Activated CD8-positive, alpha-beta memory T cell treated with anti-CD3 and anti-CD28 coated beads for 1 hour (primary cell): ENCODE measurements at places on chromosomes 1 and 21.
A peak's percentile ranks its signal among the peaks of the same experiment; 100 is the strongest.

DNA sequence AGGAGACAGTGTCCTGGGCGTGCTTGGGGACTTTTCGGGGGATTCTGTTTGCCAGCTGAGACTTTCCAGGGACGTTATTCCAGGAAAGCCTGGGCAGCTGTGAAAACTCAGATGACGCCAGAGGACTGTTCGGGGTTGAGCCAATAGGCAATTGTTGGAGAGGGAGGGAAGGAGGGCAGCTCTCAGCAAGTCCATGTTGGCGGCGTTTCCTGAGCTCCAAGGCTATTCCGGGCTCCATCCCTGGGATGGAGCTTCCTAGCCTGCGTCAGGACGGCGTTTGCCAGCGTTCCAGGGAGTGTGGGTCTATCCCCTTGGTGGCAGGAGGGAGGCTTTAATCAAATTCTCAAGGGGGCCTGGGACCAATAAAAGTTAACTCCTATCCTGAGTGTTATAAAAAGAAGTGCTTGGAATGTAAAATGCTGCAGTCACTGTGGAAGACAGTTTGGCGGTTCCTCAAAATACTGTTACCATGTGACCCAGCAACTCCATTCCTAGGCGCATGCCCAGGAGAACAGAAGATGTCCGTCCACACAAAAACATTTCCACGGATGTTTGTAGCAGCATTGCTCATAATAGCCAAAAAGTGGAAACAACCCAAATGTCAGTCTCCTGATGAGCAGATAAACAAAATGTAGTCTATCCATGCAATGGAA is 15.2 kb downstream of the SLC27A3 start:
- DNase-seq = no peak

DNA sequence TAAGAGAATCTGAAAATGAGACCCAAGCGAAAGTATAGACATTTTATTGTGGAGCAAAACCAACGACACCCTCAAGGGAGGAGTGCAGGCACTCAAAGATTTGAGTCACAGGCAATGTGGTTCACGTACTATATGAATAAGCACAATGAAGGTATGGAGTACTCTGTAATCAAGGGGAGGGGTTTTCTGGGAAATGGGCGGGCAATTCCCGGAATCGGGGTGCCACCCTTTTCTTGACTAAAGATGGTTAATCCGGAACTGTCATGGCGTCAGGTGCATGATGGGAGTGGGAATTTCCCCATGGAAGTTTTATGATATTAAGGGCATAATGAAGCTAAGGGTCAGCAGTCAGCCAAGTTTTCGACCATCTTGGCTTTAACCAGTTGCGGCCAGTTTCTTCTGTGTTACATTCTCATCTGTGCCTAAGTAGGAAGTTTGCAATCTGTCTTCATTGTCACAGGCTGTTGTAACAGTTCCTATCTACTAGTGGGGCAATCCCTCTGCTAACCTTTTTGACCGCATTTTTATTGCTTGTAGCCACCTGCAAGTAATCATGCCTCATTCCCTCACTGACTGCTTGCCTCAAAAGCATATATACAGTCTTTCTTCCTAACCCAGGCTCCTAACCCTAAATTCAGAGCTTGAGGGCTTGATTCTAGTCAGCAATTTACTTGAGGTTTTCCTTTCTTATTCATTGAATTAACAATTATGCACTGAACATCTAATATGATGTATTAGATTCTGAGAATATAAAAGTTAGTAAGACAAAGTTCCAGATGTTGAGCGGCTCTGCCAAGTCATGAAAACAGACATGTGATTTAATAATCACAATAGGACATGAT is 775 bp upstream of the AIM2 start:
- peak; percentile 70 for DNase-seq

- no peak for DNase-seq
Measured at GRCh38 chr1:84913555-84913892, 20.5 kb upstream of the LPAR3 start.

- DNase-seq = no peak
Measured at GRCh38 chr1:153951183-153951582, 4.7 kb upstream of the DENND4B start.

DNA sequence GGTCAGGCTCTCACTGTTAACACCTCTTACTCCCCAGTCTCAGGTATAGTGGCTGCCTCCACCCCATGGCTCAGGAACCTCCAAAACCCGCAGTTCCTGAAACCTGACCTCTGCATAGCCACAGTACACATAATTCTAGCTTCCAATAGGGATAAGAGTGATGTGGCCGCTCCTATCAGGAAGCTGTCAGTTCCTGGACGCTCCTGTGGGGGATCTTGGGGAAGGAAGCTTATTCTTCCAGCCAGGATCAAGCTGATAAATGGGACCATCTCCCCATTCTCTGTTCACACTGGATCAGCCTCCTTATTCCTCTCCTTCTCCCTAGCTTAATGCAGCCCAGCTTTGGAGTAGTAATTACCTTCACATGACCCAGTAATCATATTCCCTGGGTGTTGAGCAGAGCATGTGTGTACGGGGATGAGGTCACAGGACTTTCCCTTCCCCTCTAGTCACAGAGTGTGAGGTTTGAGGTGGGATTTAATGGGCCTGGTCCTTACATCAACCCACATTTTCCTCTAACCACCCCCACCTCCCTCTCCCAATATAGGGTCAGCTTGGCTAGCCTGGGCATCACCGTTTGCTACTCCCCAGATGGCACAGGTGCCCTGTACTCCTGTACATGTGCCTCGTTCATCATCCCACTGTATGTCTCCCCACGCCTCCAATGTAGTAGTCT is 7.0 kb upstream of the POU3F1 start:
- no peak for DNase-seq

DNA sequence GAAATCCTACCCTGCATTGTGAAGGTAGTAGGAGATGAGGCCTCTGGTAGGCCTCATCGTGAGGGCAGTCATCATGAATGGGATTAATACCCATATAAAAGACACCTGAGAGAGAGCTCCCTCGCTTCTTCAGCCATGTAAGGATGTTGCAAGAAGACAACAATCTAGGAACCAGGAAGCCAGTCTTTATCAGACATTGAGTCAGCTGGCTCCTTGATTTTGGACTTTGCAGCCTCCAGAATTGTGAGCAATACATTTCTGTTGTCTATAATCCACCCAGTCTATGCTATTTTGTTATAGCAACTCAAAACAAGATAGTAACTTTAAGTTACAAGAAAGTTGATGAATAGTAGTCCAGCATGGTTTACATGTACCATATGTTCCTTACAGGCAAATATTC is 208.5 kb downstream of the KCNT2 start:
- no peak for DNase-seq

DNA sequence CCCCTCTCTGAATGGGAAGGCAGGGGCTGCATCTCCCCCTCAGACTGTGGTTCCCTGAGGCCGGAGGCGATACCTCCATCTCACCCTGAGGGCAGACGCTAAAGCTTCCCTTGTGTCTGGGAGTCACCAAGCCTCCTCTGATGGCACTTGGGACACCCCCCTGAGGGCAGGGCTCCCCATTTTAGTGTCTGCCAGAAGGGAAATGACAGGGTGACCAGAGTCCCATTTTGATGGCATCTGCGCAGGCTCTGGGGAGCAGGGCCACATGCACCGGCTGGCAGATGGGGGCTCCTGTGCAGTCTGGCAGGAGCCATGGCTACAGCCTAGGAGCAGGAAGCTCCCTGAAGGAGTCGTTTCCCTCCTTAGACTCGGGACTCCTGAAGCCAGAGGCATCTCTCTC is 1.7 kb downstream of the S100A2 start:
- DNase-seq = no peak

DNA sequence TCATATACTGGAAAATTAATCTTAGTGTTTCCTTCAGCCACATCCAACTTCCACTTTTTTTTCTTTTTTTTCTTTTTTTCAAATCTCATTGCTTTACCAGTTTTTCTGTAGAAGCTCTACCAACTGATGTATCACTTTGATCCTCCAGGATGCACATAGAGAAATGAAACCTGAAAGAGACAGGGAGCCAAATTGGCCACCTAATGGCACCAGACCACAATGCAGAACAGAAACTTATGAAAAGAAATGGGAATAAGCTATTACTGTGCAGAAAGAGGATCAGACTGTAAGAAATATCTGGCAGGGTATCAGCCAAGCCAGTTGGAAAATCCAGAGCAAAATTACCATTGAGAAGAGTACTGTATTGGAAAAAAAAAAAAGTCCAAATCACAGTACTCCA is 1514.2 kb downstream of the MRPL39 start:
- DNase-seq = no peak

GRCh38 chr1:19597496-19598309 is 46.4 kb upstream of the NBL1 start:
- DNase-seq = no peak

- DNase-seq = peak; percentile 27
Measured at GRCh38 chr1:225460737-225461532, 33.1 kb upstream of the LBR start.

DNA sequence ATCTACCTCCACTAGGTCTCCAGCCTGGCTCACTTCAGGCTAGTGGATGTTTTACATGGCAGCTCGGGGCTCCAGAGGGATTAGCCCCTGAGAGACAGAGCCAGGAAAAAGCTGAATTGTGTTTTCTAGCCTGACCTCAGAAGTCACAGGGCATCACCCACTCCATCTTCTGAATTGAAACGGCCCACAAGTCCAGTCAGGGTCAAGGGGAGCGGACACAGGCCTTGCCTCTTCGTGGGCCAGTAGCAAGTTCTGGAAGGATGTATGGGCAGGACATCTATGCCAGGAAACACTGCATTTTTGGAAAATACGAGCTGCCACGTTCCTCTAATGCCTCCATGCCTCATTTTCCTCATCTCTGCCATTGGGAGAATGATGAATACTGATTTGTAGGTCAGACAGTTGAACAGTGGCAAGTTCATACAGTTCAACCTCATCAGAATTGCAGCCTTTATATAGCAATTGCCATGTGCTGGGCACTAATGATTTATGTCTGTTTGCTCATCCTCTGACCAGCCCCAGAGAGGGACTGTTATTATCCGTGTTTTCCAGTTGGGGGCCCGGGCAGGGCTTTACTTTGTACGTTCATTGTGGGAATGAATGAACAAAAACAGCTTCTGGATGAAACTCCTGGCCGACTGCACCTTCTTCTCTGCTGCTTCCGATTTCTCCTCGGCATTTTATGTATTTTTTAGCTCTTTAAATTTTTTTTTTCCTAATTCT is 23.2 kb upstream of the PCBP3 start:
- no peak for DNase-seq

DNA sequence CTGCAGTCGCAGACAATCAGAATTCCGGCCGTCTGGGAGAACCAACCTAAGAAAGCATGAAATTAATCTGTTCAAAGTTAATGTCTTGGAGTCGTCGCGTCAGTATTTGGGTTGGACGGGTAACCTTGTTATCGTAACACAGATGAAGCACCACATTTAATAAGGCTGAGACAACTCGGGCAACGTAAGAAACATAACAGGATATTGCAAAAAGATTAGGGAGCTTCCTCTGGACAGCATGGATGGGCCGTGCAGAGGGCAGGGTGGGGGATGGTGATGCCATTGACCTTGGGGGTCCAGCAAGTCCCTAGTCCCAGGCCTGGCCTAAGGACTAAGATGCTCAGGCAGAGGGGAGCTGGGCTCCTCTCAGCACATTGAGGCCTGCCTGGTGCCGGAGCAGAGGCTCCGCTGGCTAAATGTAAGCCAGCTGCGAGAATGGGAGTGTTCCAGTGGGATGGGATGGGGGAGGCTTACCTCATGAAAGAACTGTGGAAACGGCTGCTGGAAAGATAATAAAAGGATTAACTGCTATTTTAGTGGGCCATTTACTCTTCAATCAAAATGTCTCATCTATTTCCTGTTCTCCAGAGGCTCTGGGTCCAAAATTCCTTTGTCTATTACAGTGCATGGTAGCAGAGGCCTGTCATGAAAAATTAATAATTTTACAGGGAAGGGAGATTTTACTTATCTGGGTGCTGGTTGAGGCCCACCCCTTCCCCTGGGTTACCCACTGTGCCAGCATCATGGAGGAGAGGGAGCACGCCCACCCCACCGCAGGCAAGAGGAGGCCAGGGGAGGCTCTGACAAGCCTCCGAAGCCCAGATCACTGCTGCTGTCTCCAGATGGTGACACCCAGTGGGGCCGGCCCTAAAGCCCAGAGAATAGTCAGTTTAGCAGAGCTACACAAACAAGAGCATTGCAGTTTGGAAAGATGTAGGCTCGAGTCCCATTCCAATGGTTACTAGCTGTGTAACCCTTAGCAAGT is 131.6 kb downstream of the DMRTB1 start:
- no peak for DNase-seq

DNA sequence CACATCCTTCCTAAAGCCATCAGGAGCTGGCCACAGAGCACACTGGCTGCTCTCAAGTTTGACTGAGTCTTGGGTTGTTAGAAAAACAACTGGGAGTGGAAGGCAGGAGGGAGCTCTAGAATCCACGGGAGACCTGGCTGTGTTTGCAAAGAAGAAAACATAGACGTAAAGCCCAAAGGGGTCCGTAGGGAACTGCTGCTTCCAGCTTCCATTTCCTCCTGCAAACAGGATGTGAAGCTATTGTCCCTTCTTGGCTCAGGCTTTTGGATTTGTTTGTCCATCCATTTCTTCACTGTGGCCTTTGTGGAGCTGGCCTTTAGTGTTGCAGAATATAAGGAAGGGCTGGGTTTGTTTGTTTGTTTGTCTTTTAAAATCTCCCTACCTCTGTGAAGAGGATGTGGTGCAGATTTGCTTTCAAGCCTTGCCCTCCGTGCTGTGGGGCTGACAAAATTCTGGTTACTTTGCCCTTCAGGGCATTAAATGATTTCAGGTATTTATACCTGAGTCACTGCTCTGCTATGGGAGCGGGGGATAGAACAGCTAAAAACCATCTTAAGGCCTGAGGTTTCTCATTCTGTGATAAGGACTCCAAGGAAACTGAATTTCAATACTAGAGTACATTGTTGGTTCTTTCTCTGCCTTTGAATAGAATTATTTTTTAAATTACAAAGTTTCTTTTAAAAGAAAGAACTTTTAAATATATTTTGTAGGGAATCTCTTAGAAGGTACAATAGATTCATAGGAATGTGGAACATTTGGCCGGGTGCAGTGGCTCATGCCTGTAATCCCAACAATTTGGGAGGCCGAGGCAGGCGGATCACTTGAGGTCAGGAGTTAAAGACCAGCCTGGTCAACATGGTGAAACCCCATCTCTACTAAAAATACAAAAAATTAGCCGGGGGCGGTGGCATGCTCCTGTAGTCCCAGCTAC is 74.3 kb downstream of the MPZL1 start:
- no peak for DNase-seq

GRCh38 chr1:107450899-107451664 is 310.2 kb downstream of the NTNG1 start:
- DNase-seq = no peak

DNA sequence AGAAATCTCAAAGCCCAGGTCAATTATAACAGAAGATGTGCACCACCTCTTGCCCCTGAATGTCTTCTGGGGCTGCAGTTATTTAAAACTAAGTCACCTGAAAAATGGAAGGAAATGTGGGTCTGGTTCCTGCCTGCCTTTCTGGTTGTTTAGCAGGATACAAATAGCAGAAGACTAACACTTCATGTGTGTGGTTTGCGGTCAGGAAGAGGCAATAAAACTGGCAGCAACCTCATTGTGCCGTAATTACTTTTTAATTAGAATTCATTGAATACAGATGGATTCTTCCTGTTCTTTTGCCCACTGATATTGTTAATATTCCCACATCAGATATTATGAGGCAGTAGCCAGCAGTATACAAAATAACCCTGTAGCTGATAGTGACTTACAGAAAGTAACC is 345.7 kb downstream of the ZNF326 start:
- DNase-seq = no peak
